Fibroblast of skin of left biceps (primary cell): ENCODE measurements at places on chromosomes 3 and 15.
A peak's percentile ranks its signal among the peaks of the same experiment; 100 is the strongest.

DNA sequence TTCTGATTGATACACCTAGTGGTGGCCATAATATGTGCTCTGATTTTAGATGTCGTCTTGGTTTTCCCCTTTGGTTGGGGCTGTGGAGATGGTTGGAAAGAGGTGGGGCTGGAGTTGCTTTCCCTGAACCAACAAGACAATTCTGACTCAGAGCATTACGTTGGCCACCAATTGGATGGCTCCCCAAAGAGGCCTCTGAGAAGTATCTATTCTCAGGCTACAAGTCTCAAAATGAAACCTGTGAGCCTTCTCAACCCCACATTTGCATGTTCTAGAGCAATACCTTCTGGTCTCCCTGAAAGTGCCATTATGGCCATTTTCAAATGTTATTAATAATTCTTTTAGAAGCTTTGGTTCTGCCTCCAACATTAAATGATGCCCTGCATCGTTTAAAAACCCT, 188.4 kb upstream of the WNT5A start:
- DNase-seq: no peak

DNA sequence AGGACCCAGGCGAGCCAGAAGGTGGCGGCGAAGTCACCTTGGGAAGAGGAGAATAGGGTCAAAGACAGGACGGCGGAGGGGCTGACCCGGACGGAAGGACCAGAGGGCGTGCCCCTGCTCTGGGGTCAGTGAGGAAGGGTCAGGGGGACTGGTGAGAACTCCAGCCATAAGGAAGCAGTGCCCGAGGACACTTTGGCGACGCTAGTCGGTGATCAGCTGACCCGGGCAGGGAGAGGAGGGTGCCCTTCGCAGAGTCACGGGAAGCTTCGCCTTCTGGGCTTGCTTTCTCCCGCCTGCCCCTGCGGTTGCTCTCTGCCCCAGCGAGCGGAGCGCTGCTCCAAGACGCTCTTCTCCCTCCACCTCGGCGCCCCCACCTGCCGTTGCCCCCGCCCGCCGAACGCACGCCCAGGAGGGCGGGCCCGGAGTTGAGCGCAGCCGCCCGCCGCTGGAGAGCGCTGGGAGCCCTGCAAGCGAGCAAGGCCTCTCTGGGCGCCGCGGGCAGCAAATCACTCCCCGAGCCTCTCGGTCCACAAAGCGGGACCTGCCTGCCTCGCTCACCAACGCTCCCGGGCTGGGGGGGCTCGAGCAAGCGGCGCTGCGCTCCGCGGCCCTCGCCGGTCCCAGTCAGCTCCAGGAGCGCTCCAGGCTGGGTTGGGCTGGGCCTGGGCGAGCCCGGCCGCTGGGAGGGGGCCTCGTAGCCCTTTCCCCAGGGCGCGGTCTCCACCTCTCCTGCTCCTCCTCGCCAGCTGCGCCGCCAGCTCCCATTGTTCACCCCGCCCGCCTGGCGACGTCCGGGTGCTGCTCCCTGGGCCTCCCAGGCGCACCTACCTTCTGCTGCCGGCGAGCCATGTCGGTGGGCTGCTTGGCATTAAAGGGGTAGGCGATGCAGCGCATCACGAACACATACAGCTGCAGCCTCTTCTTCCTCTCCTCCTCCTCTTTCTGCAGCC, 1.2 kb downstream of the CADPS start:
- no peak for DNase-seq

DNA sequence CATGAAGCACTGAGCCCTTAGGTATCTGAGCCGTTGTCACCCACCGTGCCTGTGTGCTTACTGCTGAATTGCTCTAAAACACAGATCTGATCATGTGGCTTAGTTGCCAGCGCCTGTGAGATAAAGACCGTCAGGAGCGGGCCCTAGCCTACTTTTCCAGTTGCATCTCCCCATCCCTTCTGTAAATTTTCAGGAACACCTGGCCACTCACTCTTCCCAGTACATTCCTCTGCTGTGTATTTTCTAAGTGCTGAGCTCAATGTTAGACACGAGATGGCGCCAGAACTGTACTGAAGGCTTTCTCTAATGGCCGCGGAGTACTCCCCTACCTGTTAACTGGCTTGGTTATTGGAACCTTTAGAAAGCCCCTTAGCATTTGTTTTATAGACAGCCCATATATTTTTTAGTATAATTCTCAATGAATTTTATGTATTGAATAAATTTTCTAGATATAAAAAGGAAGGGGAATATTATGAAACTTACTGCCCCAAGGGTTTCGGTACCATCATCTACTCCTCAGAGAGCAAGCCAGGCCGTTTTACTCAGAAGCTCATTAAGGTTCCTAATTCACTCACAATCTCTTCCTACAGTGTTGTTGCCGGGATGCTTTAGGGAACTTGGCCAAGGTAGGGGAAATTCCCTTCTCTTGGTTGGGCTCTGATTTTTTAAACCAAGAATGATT, 16.7 kb upstream of the WNT7A start:
- DNase-seq: peak; percentile 21

DNA sequence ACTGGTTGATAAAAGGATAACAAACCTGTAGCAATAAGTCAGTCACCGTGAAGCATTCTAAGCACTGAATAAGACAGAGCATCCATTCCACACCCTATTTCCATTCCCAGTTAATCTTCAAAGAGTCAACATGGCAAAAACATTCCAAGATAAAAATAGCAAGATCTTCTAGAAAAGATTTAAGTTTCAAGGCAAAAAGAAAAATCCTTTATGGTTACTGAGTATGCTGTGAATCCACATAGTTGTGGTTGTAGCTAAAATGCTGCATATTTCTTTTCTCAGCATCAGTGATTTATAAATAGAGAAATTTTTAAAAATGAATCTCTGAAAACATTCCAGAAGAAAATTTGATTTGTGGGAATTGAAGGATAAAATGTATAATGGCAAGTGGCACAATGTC, 21.1 kb downstream of the GAP43 start:
- peak; percentile 28 for DNase-seq

DNA sequence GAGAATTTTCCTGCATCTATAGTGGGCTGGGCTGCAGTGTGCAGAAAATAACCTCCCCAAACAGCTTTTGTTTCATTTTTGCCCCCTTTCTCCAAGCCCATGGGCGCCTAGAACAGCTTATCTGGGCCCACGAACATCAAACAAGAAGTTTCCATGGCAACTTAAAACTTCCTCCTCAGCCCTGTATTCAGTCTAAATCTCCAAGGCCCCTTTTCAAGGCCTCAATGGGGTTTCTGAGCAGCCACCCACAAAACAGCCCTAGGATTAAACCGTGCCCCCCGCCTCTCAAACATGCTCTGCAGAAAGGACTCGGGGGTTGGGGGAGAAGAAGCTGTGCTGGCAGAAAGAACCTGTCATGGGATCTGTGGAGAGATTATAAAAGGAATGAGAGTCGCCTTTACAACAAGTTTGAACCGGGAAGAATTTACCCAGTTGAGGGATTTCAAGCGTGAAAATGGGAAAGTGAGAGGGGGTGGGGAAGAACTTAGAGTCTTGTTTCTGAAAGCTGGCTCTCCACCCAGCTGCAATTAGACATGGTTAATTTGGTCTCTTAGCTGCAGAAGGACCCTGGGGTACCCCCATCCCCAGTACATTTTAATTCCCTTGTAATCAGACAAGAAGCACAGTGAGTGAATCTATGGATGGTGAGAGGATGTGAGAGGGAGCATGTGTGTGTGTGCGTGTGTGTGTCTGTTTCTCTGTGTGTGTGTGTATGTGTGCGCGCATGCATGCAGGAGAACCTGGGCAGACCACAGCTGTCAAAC, 4.3 kb upstream of the FAM107A start:
- no peak for DNase-seq

GRCh38 chr3:95197661-95198060, 1134.8 kb downstream of the NSUN3 start:
- DNase-seq: no peak

DNA sequence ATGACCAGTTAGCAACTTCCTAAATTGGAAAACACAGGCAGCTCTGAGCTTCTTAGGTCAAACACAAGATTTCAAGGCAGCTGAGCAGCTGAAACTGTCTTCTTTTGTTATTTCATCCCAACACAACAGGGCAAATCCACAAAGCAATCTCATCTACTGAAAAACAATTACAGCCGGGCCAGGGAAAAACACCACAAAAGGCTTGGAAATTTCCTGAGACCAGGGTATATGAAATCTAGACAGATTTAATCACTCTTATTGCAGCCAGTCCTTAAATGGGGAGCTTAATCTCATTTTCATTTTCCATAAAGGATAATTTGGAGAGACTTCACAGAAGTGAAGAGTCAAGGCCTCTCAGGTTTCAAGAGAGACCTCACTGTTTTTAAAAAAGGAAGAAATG, 181.8 kb downstream of the SSR3 start:
- DNase-seq: no peak

- DNase-seq: no peak
These were observed 36.2 kb downstream of the GAP43 start for GRCh38 chr3:115659253-115660220.

GRCh38 chr15:73560501-73561117, 72.6 kb downstream of the NPTN start:
- DNase-seq: peak; percentile 50

GRCh38 chr3:36595511-36595910, 168.8 kb downstream of the DCLK3 start:
- no peak for DNase-seq

GRCh38 chr15:90594301-90594738, 64.6 kb downstream of the CRTC3 start:
- DNase-seq: no peak

DNA sequence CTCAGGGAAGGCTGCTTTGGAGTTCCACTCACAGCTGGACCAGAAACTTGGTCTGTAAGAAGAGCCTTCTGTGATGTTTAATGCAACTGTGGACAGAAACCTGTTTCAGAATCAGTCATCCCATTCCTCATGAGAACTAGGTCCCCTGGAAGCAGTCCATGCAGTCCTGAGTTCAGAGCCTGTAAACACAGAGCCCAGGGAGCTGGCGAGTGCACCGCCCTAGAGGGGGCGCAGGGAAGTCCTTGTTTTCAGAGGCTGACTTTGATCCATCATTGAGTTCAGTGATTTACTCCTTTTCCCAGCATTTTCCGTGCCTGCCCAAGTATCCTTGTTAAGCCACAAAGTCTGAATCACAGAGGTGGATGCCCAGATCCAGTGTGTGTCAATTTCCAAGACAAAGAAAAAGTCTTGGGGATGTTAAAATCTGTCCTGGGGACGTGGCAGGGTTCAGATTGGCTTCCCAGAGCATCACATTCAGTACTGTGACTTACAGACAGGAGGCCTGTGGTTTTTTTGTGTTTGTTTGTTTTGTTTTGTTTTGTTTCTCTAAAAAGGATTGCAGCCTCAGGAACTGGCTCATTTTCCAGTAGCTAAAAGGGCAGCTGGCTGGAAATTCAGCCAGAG, 9.8 kb upstream of the TXNRD3 start:
- DNase-seq: no peak

DNA sequence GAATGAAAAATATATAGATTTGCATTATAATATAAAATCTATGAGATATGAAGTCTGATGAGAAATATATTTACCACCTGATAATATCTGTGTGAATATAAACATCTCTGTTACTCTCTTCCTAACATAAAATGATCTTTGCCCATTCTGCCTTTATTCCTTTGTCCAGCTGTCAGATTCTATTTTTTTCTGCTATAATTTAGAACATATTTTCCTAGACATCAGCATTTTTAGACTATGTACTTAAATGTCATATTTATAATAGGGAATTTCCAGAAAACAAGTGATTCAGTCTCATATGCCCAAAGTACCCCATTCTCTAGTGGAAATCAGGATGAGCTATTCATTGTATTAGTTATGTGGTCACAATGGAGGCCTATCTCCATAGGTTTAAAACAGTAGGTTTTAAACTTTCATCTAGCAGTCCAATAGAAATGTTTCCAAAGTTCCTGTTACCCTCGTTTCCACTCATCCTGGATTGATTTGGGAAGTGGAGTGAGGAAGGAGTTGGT, 83.3 kb downstream of the FILIP1L start:
- DNase-seq: no peak

DNA sequence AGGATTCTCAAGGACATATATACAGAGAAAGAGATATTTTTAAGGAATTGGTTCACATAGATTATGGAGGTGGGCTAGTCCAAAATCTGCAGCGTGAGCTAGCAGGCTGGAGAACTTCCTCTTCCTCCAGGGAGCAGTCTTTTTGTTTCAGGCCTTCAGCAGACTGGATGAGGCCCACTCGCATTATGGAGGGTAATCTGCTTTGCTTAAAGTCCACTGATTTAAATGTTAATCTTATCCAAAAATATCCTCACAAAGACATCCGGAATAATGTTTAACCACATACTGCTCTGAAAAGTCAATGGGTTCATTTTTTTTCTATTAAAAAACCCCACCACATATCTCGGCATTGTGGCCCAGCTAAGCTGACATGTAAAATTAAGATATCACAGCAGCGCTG, 22.2 kb upstream of the NRROS start:
- DNase-seq: no peak

DNA sequence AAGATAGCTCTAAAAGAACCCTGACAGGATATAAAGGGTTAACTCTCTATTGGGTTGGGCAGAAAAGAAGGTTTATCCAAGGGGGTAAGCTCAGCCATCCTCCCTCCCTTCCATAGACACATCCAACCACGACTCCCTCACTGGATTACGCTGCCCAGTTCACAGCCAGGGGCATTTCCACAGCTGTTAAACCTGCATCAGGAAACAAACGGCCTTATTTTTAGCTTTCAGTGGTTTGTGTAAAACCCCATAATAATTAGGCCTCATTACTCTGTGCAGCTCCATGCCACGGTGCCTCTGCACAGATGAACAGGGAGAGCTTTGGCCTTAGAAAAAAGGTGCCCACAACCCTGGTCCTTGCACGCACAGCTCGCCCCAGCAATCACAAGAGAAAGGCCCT, 110.6 kb downstream of the GABRB3 start:
- no peak for DNase-seq

DNA sequence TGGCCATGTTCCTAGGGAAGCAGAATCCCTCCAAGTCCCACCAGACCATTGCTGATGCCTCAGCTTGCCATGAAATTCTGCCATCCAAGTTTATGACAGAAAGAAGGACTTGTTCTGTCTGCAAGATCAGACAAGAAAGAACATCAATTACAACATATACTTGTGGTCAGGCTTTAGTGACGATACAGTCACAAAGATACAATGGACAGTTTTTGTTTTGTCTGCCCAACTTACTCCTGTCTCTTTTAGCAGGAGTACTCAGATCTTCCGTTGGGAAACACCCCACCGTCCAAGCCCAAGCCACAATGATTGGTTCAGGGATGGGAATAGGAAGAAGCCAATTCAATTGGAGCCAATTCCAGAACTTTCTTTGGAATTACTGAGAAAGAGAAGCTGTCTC, 15.7 kb downstream of the KLHL6 start:
- no peak for DNase-seq

GRCh38 chr3:111164621-111165020, 93.0 kb downstream of the NECTIN3 start:
- no peak for DNase-seq

- no peak for DNase-seq
These were observed 22.5 kb downstream of the CDIN1 start for GRCh38 chr15:36601952-36602351.

DNA sequence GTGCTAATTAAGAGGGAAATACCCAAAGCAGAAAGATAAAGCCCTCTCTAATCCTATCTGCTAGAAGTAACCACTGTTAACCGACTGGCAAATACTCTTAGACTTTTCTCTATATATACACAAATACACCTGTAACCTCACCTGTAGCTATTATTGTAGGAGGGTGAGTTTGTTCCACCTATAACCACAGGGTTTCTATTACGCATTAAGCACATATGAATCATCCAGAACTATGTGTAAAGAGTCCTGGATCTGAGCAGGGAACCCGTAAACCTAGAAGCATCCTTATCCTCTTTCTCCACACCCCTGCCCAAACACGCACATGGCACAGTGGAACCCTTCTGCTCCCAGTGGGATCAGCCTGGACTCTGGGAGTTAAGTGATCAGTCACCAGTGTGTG, 172.8 kb upstream of the C2CD4B start:
- no peak for DNase-seq
